ENCODE measurements at places on chromosomes 1 and 21.

- DNase-seq: no peak
These were observed 1.5 kb downstream of the C1orf159 start for GRCh38 chr1:1114431-1114830.

- DNase-seq: peak; percentile 10
These were observed 24.4 kb upstream of the CLDN14 start for GRCh38 chr21:36504067-36505058.

- no peak for DNase-seq
These were observed 18.1 kb downstream of the VASH2 start for GRCh38 chr1:212968368-212968863.

DNA sequence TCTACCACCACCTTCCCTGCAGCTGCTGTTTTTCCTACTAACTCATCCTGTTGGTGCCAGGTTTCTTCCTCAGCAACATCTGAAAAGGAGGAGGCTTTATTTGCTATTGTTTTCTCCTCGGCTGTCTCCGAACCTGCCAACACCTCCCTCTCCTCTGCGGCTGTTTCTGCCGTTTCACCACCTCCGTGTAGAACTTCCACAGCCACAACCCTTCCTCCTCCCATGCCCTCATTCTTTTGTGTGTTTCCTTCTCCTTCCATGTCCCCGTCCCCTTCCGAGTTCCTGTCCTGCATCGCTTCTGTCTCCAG lies 59.0 kb upstream of the LRRC53 start:
- DNase-seq: no peak

- peak; percentile 80 for DNase-seq
These were observed 825 bp downstream of the DCAF8 start for GRCh38 chr1:160261556-160261892.

- DNase-seq: no peak
These were observed 8.3 kb downstream of the ARHGAP30 start for GRCh38 chr1:161061419-161061818.

DNA sequence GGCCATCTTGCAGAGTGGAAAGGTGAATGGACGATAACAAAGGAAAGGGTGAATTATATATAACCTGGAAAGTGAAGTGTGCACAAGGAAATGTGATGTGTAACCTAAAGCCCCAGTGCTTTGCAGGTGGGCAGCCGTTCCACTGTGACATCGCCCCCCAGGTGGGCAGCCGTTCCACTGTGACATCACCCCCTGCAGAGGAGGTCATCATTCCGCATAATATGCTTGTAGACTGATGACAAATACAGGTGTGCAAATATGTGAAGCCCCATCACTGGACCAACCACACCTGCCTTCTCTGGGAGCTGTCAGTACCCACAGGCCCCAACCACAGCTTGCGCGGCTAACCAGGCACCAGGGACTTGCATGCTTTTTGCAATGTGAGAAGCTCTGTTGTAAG lies 4.7 kb upstream of the ZNF496 start:
- DNase-seq: no peak

Data from HCEC 1CT (cell line).